ENCODE measurements at places on chromosomes 12 and 14.

DNA sequence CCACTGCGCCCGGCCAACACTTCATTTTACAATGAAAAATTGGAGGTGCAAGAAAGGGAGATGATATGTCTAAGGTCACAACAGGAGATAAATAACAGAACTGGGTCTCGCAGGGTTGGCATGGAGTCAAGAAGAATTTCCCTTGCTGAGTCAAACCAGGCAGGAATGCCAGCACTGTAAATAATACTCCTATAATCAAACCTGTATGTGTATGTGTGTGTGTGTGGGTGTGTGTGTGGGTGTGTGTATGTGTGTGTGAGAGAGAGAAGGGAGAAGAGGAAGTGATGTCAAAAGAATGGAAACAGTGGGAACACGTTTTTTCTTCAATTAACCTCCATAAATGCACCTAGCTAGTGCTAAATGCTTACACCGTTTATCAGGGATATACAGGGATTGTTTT, 70.4 kb downstream of the TMEM116 start:
- DNase-seq: no peak

DNA sequence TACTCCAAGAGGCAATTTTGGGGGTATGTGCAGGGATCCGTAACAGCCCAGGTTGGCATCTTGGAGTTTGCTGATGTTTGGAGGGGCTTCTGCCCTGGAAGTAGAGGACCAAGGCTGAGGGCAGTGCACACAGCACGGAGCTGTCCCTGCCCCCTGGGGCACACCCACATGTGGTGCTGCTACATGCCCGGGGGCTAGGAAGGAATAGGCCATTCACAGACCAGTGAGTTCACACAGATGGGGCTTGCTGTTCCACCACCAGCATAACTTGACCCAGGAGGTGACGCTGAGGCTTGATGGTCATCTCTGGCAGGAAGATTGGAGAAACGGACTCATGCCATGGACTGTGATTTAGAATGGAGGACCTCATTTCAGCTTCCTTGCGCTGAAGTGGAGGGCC, 231.1 kb upstream of the FKBP4 start:
- no peak for DNase-seq

DNA sequence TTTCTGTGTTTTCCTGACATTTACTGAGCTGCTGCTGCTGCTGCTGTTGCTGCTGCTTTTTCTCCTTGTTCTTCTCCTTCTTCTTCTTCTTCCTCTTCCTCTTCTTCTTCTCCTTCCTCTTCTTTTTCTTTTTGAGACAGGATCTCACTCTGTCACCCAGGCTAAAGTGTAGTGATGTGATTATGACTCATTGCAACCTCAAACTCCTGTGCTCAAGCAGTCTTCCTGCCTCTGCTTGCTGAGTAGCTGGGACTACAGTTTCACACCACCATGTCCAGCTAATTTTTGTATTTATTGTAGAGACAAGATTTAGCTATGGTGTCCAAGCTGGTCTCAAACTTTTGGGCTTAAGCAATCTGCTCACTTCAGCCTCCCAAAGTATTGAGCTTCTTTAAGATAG, 95.8 kb downstream of the TMTC3 start:
- DNase-seq: no peak

GRCh38 chr12:71158361-71158882, 623 bp upstream of the TSPAN8 start:
- no peak for DNase-seq

DNA sequence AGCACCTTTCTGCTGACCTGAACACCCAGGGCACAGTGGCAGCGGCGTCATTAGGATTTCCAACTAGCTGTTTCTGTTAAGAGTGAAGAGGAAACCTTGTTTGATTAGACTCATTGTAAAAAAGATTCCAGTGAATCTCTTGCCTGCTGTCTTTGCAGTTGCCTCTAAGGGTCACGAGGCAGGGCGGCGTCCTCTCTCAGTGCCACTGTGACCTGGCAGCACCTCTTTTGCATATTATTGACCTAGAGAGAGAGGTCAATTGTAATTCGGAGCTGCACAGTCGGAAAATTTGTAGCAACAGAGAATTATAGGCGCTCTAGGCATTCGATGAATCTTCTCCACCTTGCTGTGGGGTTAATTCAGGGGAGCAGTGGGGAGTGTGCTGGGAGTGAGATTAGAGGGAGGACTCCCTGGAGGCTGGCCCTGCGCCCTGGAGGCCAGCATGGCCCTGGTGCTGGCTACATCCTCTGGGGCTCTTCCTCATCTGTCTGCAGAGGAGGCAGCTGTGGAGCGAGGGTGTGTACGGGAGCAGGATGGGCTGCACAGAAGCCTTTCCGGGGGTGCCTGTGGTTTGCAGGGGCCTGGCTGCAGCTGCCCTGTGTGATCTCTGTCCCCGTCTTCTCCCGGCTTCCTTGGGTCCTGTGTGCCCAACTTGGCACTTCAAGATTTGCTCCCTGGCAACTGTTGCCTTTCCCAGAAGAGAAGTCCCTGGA, 14.3 kb downstream of the PACS2 start:
- DNase-seq: no peak

DNA sequence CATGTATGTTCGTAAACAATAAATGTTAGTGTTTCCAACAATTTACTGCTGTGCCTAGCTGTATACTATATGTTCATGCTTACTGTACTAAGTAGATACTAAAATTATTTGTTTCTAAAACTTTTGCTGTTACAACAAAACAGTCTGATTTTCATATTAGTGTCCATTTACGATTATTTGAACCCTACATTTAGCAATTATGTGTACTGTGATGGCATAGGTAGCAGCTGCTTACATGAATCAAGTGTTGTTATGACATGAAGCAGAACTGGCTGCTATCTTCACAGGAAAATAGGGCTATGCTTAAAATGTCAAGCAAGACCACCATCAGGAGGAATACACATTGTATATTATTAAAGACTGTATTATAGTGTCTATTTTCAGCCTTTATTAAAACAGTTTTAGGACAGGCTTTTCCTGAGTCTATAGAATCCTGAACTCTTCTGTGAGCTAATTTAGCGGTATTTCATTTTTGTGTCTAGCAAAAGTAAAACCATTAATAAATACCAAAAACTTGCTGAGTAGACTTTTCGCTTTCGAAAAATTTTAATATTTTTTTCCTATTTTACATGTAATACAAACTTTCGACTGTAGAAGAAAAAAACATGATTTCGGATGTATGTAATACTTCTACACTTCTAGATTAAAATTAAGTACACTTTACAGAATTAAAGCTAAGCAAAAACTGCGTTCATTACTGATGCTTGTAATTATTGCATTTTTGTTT, 1.1 kb upstream of the WDR89 start:
- DNase-seq: no peak

DNA sequence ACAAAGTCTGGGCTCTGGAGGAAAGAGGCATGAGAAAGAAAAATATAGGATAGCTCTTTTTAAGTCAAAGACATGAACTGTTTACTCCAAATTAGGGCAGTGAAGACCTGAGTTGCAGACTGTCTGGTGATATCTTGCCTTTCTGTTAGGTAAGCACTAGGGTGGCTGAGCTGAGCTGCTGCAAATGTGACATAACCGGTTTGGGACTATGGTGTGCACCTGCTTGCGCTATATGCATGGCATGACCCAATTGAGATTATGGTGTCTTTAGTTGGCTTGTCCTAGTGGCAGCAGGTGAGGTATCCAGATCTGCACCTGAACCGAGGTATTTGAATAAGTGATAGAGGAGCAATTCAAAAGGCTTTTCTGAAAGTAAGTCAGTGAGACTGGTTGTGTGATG, 345.6 kb downstream of the APAF1 start:
- DNase-seq: no peak

GRCh38 chr12:104662203-104662602, 205.5 kb downstream of the CHST11 start:
- no peak for DNase-seq

DNA sequence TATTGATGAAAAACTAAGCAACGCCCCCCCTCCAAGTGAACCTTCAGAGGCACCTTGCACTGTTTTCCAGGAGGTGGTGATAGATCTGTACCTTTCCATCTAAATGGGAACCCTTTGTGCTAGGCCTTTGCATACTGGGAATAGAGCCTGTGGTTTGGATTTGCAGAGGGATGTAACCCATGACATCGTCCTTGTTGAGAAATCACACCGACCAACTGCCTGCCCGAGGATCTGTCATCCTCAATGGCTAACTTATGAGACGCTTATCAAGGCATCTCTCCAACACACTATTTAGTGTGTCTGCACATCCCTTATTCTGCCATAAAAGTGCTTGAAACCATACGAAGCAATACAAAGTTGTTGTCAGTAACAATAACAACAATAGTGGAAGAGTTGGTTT, 22.9 kb downstream of the NTN4 start:
- DNase-seq: no peak

DNA sequence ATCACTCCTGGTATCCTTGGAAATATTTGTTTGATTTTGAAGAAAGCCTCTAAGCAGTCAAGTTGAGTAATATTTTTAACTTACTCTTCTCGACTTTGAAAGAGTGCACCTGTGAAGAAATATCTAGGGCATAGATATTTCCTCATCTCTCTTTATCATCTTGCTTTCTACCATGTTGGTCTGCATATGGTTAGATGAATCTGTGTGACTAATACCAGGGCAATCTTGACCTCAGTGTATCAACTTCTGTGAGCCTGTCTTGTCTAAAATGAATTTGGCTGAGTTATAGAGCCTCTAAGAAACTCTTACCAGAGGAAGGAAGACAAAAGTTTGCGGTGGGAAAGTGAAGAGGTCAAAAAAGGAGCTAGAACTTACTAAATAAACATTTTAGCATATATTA, 68.4 kb downstream of the SYT1 start:
- DNase-seq: no peak

GRCh38 chr12:50032515-50032853, 7.2 kb upstream of the RACGAP1 start:
- DNase-seq: no peak

DNA sequence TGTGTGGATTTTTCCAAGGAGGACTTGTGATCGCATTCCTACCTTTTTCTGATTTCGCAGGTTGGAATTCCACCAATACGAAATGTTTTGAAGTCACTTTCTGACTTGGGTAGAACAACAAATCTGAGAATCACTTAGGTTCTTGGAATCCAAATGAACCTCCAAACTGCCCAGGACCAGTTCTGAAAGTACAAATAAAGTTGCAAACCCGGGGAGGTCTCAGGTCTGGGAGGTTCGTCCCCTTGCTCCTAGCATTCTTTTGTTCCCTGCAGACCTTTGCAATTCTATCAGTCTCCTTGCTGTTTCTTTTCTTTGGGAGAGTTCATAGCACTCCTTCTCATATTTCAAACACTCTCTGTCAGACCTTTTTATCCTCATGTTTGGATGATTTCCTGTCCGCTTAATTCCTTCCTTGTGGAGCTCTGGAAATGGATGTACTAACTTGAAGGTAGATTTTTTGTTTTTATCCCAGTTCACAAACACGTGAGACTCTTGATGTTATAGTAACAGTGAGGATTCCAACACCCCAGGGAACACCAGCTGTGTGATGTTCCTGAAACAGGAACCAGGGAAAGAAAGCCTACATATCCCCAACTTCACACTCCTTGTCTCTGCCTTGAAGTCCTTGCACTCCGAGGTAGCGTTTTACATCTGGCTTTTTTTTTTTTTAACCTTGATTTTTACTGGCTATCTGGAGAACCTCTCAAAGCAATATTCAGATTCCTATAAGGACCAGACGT, 70.6 kb downstream of the TMEM132C start:
- no peak for DNase-seq

- DNase-seq: no peak
Observed at GRCh38 chr12:79048962-79049361, 184.4 kb downstream of the SYT1 start.

DNA sequence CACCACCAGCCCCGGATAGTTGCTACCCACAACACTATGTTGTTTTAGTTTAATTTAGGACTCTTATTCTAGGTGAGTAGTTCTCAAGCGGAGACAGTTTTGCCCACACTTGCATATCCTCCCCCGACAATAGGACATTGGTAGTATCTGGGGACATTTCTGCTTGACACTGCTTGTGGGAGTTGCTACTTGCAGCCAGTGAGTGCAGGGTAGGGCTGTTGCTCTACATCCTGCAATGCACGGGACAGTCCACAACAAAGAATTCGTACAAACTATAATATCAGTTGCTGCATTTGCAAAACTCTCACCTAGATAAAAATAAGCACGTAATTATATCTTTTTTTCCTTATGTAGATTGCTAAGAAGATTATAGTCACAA, 111.8 kb upstream of the DNM1L start:
- no peak for DNase-seq

DNA sequence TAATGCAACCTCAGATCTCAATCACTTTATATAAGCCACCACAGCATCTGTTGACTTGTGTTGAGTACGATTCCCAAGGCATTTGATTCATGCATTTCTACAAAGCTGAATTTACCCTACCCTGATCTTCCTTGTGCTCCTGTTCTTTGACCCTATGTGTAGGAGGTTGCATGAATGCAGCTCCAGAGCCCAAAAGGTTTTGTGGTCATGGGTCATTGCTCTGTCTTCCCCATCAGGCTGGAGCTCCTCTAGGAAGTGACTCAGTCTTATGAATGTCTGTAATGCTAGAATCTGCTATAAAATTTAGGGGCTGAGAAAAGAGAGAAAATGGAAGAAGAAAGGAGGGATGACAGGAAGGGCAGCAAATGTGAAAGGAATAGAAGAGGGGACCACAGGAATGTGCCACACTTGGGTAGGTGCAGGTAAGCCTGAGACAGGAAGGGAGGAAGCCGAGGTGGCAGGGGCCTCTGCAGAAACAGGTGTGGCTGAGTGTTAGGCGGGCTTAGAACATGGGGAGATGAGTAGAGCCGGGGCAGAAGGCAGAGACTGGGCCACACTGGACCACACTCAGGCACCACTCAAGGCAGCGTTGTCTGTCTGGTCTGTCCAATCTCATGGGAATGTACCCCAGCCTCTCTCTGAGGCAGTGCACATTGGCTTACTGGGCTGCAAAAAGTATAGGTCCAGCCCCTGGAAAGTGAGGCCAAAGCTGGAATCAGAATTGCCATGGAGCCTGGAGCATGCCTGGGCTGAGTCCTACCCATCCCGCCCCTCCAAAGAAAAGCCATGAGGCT, 334.1 kb downstream of the BCL11B start:
- DNase-seq: no peak

- no peak for DNase-seq
Observed at GRCh38 chr12:128155571-128155970, 111.4 kb upstream of the TMEM132C start.

- no peak for DNase-seq
Observed at GRCh38 chr12:80708975-80709328, 1.5 kb downstream of the MYF6 start.

DNA sequence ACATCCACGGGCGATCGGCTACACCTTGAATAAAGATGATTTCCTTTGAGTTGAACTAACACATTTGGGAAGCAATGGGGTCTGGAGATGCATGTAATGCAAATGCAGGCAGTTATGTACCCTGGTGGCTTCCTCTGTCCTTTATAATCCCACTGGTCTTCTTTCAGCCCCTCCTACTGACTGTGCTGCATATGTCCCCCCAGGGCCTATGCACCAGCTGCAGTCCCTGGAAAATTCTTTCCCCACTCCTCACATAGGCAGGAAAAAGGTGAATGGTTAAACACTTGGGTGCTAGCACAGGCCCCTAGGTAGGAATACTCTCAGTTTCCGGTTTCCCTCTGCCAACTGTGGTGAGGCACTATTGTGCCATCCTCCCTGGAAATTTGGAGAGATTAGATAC, 294.8 kb upstream of the SOX5 start:
- no peak for DNase-seq

Measured in stimulated activated CD8-positive, alpha-beta memory T cell treated with anti-CD3 and anti-CD28 coated beads, Interleukin-7, amount 100 ng/mL, for 48 hours (primary cell).